ENCODE measurements at places on chromosomes 6 and 20. TPM values are rescaled to one million over a fixed set of nuclear protein-coding genes. Genes with fewer than 3 reads are reported as not detected.

GRCh38 chr20:17684077-17684888 is 2.2 kb upstream of the RRBP1 start:
- H3K4me3 ChIP-seq, result peak overlapping the region; percentile 58
- peaks cover 34% of the 10 kb centered on the region for H3K27me3 ChIP-seq
- peaks cover 13% of the 10 kb centered on the region for H3K4me1 ChIP-seq
- no peak overlapping the region for H3K27ac ChIP-seq
- DNase-seq, result no peak

- H3K4me1 ChIP-seq, result peaks cover 28% of the 10 kb centered on the region
- no peak for DNase-seq
- H3K4me3 ChIP-seq, result no peak overlapping the region
- peaks cover 6% of the 10 kb centered on the region for H3K36me3 ChIP-seq
Observed at GRCh38 chr20:38426006-38426897, 8.9 kb downstream of the SNHG17 start.

Gene CEP85L
- total RNA-seq, result 87.6 TPM

Gene CDH26
- 1.9 TPM for total RNA-seq
